ENCODE measurements at places on chromosomes 3 and 15.

GRCh38 chr15:99324082-99324620, 72.9 kb downstream of the LRRC28 start:
- DNase-seq = no peak

DNA sequence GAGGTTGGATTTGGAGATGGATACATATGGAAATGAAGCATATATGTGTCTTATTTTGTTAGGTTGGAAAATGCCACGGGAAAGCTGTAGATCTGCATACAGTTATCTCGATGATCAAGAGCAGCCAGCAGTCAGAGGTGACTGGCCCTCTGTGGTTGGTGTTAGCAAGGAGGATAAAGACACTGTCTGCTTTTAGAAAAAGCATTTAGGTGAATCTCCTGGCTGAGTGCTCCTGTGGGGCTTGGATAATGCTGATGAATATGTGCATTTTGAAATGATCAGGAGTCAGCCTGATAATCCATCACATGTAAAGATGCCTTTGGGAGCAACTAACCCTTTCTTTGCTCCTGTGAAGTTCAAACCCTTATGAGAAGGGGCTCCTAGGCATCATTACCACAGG, 24.9 kb upstream of the GLCE start:
- no peak for DNase-seq

DNA sequence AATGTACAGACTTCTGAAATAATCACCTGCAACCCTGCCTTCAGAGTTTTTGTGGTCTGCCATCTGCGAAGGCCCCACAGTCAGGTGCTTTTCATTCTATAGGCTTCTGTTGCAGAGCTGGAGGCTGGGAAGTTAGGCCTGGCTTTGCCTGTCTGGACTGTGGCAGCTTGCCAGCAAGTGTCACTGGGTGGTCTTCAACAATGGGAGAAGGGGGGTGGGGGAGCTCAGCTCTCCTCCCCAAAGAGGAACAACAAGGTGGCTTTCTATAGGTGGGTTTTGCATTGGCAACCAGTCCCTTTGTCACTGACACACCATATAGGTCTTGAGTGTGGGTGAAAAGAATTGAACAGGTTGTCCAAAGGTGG, 7.3 kb downstream of the BOC start:
- DNase-seq = no peak

DNA sequence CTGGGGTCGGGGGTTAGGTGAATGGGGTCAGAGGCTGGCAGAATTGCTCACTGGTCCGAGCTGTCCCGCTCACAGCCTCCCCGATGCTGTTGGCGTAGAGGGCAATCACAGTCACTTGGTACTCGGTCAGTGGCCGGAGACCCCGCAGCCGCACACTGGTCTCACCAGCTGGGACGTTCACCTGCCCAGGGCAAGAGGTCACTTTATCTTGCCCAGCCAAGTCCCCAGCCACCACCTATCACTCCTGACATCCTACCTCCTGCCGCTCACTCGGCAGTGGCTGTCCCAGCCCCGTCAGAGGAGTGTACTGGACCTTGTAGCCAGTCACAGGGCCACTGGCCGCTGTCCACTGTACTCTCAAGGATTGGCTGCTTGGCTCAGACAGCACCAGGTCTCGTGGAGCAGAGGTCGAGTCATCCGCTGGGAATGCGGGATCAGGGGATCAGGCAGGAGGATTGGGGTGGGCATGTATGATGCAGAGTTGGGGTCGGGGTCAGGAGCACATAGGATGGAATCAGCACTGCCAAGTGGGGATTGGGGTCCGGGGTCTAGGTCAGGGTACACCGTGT, 2.5 kb downstream of the COL7A1 start:
- DNase-seq = no peak

DNA sequence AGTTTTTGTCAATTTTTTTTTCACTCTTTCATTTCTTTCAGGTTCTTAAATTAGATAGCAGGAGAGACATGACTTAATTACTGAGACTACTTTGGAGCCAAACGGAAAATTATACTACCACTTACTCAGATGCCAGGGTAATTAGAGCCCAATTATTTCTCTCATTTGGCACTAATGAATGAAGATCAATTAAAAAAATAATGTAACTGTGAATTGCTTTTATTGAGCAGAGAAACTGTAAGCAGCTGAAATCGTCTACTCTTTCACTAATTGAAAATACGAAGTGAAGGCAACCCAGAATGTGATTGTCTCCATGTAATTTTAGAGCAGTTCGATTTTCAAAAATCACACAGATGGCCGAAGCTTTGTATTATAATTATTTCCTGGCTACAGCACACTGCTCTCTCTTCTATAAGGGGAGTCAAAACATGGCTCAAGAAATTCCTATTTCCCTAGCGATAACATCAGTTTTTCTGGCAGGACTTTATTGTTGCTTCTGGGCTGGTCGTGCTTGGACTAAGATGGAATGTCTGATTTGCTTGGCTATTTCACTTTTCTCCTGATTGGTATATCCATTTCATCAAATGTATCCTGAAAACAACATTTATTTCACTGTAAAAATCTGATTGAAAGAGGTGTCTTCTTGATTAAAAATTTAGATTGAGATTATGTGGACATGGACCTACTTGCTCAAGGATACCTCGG, 55.8 kb upstream of the PDZRN3 start:
- DNase-seq = no peak

- no peak for DNase-seq
These were observed 274.0 kb upstream of the TGFBR2 start for GRCh38 chr3:30332196-30333021.

DNA sequence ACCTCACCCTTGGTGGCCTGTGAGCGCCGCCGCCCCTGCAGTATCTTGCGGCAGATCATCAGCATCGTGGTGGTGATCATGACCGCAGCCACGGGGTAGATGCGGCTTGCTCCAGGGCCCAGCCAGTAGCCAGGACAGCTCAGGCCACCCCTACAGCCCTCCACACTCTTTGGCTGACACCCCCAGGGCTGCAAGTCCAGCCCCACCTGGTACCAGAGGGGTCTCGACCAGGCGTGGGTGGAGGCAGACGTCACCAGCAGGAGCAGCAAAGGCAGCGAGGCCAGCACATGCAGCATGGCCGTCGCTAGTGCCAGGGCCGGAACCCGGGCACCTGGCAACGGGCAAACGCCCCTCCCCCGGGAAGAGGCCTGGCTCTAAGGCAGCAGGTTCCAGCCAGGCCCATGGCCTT, at the start of gene TMEM89:
Gene TMEM89, minus strand, starts transcription at position 309 of the 409 bp plus-strand sequence. Its CDS starts 13 bp downstream, at position 296.
- DNase-seq = no peak

DNA sequence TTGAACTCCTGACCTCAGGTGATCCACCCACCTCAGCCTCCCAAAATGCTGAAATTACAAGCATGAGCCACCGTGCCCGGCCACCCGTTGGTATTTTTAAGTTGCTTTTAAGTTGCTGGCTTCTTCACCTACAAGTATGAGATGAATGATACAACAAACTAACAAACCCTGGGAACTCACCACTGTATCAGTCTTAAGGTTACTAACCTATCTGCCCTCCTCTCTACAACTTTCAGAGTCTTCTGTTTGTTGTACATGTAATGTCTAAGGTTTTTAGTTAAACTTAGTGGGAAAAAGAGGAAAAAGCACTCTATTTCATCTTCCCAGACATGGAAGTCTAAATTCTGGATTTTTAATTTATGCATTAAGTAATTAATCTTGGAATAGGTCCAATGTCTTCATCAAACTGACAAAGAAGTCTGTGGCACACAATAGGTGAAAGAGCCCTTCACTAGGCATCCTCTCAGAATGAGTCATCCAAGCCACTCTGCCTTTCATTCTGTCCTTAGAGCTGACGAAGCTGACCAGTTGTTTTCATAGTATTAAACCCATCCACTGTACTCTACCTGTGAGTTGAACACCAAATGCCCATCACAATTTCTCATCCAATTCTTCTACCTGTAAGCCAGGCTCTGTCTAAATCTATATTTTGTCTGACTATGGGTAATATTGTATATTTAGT, 936.1 kb downstream of the TUSC7 start:
- DNase-seq = no peak

DNA sequence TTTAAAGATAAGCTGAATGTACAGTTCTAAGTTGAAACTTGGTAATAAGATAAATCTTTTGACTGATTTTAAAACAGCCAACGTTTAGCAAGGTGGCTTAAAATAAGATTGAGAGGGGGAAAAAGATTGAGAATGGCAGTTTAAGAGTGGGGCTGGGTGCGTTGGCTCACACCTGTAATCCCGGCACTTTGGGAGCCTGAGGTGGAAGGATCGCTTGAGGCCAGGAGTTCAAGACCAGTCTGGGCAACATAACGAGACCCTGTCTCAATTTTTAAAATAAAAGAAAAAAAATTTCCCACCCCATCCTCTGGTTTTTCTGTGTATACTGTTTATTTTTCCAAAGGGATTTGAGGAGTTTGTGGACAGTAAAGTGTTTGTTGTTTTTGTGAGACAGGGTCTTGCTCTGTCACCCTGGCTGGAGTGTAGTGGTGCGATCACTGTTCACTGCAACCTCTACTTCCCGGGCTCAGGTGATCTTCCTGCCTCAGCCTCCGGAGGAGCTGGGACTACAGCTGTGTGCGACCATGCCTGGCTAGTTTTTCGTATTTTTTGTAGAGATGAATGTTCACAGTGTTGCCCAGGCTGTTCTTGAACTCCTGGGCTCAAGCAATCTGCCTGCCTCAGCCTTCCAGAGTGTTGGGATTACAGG, 3.0 kb downstream of the MAPK6 start:
- no peak for DNase-seq

GRCh38 chr3:185645596-185646381, 59.7 kb downstream of the SENP2 start:
- DNase-seq = no peak

- DNase-seq = peak; percentile 41
These were observed 77.6 kb downstream of the TOP2B start for GRCh38 chr3:25587094-25587493.

DNA sequence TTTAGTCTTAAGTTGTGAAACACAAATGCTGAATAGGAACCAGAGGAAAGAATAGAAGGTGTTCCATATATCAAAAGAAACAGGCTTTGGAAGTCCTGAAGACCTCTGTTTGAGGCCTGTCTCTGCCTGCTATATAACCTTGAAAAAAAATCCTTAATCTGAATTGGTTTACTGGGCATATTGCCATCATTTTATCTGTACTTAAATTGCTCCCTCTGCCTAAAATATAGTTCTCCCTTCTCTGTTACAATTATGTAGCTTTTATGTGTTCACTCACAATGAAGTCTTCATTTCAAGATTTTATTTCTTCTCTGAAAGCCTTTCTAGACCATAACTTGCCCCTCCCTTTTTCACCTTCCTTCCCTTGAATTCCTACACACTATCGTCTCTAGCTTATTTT, 21.2 kb downstream of the ARL13B start:
- no peak for DNase-seq

- DNase-seq = no peak
These were observed 38.5 kb upstream of the SPTSSB start for GRCh38 chr3:161409858-161410257.

DNA sequence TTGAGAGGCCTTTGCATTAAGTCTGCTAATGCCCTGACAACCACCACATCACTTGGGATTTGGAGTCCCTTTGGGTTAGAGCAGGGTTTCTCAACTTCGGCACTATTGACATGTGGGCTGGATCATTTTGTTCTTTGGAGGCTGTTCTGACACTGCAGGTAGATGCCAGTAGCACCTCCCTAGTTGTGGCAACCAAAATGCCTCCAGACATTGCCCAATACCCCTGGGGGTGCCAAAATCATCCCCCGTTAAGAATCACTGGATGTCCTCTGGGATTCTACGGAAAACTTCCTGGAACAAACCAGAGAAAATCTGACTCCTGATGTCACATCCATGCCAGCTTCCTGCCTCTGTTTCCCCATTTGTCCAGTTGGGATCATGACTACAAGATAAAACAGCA, 37.2 kb upstream of the BLM start:
- no peak for DNase-seq

GRCh38 chr15:31448635-31448979, 122.0 kb downstream of the KLF13 start:
- no peak for DNase-seq

DNA sequence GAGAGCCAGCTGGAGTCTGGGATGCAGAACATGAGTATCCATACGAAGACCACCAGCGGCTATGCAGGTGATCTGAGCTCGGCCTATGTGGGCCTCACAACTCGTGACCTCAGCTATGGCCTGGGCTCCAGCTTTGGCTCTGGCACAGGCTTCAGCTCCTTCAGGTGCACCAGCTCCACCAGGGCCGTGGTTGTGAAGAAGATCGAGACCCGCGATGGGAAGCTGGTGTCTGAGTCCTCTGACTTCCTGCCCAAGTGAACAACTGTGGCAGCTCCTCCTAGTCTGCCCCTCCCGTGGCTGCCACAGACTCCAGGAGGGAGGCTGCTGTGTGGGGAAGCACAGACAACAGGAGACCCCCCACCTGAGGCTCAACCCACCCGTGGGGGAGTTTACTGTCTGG, 3.6 kb upstream of the KPNA4 start:
- DNase-seq = no peak

GRCh38 chr3:30448450-30449289, 157.7 kb upstream of the TGFBR2 start:
- no peak for DNase-seq

GRCh38 chr3:138254216-138254615, 67.1 kb downstream of the ARMC8 start:
- DNase-seq = no peak

- DNase-seq = no peak
These were observed 101.8 kb upstream of the THSD4 start for GRCh38 chr15:71013446-71013845.

- DNase-seq = peak; percentile 58
These were observed 2.2 kb downstream of the DNAH1 start for GRCh38 chr3:52318186-52318816.

GRCh38 chr3:181719991-181720680, 8.4 kb downstream of the SOX2 start:
- DNase-seq = peak; percentile 45

GRCh38 chr3:178283561-178283960, 252.7 kb upstream of the KCNMB2 start:
- no peak for DNase-seq

DNA sequence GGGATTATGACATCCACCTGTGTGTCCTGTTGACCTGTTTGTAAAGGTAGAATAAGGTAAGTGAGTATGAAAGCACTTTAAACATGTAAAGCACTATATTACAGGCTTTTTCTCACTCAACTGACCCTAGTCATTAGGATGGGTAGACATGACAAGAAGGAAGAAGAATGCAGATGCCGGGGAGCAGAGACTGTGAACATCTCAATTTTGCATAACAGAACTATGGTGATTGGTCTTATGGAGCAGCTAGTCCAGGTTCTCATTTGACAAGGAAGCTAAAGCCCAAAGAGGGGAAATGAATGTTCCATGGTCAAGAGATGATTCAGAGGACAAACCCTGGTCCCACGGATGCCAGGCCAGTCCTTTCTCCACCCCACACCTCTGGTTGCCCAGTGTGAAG, 200.1 kb upstream of the BCL6 start:
- no peak for DNase-seq

GRCh38 chr15:75176396-75176761, 25.3 kb upstream of the C15orf39 start:
- no peak for DNase-seq

GRCh38 chr15:80875568-80876347, 96.6 kb downstream of the CEMIP start:
- DNase-seq = no peak

DNA sequence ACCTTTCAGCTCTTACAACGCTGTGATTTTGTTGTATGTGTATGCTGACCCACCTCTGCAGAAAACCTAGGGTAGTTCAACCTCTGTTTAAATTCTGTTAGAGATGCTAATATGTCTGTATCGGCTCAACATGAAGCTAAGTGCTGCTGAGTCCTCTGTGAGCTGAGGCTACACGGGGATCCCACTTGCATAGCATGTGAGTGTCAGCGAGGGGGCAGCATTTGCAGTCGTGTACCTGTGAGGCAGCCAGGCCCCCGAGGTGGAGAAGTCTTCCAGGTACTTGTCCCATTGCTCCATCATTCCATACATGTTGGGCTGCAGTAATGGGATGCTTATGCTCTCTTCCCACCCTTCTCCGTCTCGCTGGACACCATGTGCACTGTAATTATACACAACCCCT, 3.7 kb downstream of the MKRN2OS start:
- peak; percentile 40 for DNase-seq
